Activated T-cell treated with anti-CD3 and anti-CD28 coated beads, Interleukin-2, amount 50 U/mL, for 24 hours (primary cell): ENCODE measurements at places on chromosomes 3 and 15.

DNA sequence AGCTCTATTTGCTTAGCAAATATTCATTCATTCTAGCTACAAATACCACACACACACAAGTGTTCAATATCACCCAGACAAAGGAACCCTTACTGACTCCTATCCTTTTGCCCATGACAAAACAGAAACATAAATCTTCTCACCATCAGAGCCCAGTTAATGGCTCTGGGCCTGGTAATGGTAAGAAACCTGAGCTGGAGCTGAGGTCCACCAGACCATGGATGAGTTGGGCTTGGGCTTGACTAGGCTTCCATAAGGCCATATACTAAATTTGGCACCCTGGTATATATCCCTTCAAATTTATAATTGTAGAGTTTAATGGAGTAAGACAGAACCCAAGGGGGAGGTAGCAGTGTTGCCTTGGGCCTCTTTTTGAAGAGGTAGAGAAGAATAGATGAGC is 29.4 kb downstream of the GPR176 start:
- no peak for DNase-seq

DNA sequence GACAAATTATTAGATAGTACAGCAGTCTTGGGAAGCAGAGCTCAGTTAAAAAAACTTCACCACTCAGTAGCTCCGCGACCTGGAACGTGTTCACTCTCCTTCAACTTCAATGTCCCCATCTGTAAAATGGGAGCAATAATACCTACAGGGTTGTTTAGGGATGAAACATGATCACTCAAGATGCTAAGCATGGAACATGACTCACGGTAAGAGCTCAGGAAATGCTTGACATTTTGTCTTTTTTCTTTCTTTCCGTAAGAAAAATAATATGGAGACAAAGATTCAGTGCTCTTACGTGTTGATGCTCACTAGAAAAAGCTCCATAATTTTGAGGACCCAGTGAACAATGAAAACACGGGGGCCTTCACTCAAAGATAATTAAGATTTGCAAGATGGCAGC is 606.7 kb upstream of the MDFIC2 start:
- DNase-seq = no peak

GRCh38 chr3:53799338-53799865 is 46.8 kb downstream of the CHDH start:
- no peak for DNase-seq

GRCh38 chr15:80010131-80010673 is 39.2 kb upstream of the BCL2A1 start:
- DNase-seq = no peak

DNA sequence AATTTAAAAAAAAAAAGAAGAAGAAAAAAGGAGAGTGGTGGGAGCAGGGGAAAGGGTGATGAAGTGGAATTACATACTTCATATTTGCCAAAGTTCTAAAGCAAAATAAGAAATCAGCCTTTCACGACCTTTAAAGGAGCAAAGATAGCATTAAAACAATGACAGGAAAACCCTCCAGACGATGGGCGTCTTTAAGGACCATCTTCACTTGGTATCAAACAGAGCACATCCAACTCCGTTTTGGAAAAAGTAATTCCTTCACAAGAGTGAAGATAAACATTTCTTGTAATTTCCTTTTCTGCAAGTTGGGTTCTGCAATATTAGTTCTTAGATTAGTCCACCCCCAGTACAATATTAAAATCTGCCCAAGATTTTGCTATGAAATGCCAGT is 32.8 kb downstream of the FRMD4B start:
- no peak for DNase-seq

DNA sequence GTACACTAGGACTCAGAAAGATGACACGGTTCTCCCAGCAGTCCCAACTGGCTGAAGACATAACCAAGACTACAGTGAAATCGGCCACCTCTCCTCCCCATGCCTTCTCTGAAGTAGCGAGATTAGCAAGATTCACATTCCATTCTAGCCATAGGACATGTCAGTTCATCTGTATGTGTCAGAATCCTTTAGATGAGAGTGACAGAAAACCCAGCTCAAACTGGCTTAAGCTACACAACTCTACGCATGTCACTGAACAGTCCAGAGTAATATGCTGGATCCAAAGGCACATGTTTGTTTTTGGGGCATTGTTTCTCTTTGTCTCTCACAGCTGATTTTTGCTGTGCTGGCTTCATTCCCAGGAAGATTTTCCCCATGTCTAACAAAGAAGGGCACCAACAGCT is 75.8 kb downstream of the RARB start:
- DNase-seq = no peak

GRCh38 chr3:49831341-49831740 is 17.6 kb upstream of the UBA7 start:
- no peak for DNase-seq

GRCh38 chr15:29990035-29990434 is 92.7 kb upstream of the GOLGA8J start:
- no peak for DNase-seq

DNA sequence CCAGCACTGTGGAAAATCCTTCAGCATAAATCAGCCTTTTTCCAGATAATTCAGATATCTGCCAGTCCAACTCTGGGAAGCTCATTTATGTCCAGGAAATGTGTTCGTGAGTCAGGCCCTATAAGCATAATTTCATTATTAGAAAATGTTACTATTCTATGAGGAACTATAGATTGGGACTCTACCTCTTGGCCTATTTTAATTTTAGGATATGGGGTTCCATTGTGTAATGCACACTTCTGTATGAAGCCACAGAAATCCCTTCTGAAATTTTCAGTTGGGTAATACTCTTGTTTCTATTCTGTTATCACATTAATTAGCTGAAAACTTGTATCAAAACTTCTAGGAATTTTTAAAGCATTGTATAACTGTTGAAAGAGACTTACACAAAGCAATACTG is 43.9 kb upstream of the IL12A start:
- no peak for DNase-seq

DNA sequence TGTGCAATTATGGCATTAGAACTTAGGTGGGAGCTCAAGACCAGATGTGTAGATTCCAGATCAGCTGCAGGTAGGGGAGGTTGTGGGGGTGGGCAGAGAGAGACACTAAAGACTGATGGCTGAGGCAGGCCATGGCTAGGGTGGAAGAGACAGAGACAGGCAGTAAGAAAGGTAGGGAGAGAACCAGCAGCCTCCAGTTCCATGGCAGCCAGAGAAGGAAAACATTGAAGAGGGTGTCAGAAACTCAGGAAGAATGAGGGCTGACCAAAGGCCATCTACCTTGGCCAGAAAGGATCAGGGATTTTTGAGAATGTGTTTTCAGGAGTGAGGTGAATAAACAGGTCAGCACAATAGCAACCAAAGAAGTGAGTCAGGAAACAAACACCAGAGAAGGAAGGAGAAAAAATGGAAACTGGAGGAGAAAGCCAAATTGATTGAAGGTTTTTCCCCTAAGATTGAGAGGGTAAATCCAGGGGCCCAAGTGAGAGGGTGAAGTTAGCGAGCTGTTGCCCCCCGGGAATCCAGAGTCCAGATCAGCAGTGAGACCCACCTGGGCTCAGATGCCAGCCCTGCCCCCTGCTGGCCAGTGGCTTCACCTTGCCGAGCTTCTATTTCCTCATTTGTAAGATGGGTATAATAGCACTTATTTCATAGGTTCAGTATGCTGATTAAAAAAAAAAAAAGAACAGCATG is 41.0 kb downstream of the ABHD2 start:
- peak; percentile 70 for DNase-seq

DNA sequence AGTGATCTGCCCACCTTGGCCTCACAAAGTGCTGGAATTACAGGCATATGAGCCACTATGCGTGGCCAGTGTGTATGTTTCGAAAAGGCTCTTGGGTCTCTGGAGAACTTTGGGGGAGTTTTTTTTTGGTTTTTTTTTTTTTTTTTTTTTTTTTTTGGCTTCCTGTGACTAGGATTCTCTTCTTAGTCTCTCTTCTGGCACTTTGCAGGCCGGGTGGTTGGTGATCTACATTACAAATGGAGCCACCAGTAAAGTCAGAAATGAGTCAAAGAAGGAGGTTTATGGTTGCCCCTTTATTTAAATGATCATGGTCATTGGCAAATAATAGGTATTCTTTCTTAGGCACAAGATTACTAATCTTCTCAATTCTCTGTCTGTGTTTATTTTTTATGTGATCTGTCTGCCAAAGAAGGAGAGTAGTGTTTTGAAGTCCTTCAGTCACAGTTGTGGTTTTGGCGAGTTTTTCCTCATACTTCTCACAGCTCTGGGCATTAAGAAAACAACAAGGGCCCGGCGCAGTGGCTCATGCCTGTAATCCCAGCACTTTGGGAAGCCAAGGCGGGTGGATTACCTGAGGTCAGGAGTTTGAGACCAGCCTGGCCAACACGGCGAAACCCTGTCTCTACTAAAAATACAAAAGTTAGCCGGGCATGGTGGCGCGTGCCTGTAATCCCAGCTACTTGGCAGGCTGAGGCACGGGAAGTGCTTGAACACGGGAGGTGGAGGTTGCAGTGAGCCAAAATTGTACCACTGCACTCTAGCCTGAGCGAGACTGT is 38.3 kb downstream of the PDE8A start:
- no peak for DNase-seq

DNA sequence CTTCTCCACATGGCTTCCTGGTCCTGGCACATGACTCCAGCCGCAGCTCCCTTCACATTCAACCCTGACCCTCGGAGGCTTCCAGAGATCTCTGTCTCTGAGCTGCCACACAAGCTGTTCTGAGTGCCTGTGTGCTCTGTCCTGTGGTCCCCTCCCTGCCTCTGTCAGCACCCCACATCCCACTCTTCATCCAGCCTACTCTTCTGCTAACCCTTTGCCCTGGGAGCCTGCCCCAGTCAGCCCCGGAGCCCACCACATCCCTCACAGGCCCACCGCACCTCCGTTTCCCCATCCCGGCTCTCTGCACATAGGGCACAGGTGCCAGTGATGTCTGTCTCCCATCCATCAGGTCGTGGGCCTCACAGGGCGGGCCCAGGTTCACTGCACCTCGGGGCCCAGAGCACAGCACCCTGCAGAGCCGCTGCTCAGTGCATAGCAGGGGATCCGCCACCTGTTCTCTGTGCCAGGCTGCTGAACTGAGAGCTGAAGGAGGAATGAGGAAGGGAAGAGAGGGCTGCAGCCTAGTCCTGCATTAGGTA is 133.6 kb downstream of the UACA start:
- no peak for DNase-seq

DNA sequence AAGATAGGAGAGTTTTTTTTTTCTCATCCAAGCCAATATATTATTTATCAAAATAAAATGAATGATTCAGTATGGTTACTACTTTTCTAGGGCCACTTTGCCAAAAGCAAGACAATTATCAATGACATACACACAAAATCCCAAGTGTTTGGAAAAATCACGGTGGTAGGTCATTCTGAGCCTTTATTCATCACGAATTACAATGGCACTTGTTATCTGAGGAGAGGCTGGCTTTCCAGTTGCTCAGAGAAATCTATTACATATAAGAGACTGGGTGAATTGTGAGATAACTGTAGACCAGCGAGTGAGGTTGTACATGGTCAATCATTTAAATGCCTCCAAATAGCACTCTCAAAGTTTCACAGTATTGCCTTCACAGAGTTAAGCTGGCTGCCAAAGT is 20.4 kb upstream of the FGF12 start:
- DNase-seq = no peak

GRCh38 chr15:41115652-41116115 is 396 bp downstream of the INO80 start:
- peak; percentile 86 for DNase-seq

DNA sequence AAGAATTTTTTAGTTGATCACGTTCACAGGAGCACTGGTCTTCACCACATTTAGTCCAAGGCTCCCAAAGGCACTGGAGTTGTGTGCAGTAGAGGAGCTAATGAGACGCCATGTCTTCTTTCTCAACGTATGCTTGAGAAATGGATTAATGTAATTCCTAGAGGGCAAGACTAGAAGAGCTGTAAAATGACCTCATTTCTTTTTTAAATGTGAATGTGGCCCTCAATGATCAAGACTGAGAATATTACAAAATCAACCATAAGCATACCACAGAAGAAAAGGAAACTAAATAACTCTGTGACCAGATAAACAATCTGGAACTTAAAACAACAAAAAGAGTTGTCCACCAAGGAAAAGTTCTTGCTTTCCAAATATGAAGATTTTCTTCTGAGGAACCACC is 112.1 kb upstream of the THBS1 start:
- no peak for DNase-seq

- no peak for DNase-seq
Observed at GRCh38 chr3:4581920-4582611, 88.9 kb downstream of the ITPR1 start.

DNA sequence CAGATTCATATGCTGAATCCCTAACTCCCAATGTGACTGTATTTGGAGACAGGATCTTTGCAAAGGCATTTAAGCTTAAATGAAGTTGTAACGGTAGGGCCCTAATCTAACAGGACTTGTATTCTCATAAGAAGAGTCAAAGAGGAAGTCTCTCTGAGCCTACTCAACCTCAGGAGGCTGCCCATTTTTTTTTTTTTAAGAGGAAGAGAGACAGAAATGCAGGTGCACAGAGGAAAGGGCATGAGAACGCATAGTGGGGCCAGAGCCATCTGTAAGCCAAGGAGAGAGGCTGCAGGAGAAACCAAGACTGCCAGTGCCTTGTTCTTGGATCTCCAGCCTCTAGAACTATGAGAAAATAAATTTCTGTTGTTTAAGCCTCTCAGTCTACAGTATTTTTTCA is 28.4 kb downstream of the ZNF860 start:
- DNase-seq = no peak

DNA sequence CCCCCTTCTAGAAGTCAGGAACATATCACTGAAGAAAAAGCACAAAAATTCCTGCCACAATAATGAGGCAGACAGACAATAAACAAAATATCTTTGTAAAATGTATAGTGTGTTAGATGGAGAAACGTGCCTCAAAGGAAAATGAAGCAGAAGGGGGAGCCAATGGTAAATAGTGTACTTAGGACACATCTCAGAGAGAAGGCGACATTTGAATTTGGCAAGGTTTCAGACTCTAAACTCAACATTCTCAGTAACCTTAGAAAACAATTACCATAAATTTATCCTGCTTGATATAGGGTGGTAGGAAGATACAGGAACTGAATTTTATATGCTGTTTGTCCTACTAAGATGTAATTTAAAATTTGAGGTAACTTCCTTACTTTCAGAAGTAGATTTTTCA is 52.6 kb upstream of the PTX3 start:
- no peak for DNase-seq

DNA sequence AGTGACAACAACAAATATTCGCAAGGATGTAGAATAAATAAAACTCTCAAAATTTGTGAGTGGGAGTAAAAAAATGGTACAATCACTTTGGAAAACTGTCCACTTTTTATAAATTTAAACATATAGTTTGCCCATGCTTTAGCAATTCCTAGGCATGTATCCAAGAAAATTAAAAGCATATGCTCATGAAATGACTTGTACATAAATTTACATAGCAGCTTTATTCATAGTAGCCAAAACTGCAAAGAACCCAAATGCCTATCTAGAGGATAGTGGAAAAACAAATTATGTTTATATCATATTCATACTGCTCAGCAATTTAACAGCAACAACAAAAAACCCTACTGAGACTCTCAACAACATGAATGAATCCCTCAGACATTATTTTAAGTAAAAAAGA is 363.6 kb upstream of the CCDC54 start:
- no peak for DNase-seq

GRCh38 chr15:80568876-80569605 is 126.1 kb upstream of the ABHD17C start:
- DNase-seq = no peak
